ENCODE measurements at places on chromosomes 1 and 21.

- no peak for DNase-seq
Observed at GRCh38 chr21:44900559-44901251, 20.0 kb downstream of the ITGB2 start.

DNA sequence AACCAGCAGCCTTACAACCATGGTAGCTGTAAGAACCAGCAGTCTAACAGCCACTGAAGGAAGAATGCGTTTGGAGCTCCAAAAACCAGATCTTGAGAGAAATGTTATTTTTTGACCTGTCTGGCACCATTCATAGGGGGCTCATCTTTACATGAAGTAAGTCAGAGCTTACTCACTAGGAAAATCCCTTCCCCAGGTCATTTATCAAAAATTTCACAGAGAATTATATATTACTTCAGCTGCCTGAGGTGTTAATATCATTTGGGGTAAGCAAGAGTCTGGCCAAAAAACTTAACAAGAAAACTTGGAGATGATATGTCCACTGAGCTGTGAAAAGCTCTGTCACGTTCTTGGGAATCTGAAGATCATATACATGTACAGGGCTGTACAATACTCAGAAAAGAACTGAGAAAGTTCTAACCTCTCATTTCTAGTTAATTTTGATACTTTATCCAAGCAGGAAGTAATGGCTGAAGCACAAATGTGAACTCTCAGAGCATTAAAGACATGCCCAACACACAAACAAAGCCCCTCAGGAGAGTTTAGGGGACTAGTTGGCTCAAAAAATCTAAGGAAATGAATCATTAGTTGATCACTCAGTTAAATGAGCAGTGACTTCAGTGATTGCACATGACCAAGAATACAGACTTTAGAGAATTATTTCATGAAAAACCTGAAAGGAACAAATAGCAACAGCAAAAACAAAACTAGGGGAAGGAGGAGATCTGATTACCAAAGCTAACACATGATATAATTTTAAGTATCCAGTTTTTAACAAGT lies 681.1 kb downstream of the LTN1 start:
- no peak for DNase-seq

DNA sequence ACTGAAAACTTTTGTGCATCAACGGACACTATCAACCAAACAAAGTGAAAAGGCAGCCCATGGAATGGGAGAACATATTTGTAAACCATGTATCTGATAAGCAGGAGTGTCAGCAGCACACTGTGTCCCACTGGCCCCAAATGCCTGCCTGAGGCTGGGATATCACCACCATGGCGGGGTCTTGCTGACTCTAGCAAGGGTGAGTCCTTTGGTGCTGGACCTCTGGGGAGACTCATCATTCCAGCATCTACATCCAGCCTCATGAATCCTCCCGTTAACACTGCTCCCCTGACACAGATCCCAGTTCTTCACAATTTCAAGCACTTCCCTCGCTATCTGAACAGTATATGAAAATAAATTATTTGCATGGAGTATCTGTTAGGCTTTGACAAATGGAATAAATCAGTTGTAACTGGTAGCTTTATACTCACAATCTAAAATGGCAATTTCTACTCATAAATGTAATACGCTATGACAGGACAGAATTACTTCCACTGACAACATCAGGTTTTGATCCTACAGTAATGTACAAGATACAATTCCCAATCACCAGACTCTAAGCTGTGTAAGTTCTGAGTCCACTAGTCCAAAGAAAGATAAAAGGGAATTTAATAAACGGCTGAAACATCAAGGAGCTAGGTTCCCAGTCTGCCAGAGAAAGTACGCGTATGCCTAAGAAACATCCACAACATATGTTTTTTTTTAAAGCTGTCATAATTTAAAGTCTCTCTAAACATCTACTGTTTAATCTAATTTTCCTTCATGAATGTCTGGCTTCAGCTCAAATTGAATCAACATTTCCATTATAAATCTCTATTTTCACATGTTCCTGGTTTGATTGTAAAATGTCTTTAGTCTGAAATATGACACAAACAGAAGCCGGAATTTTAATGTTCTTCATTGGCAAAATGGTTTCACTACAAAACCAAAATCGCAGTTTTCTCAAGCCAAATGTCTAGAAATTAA lies 95.1 kb downstream of the SIPA1L2 start:
- no peak for DNase-seq

GRCh38 chr1:93471284-93471683 lies 23.4 kb downstream of the FNBP1L start:
- no peak for DNase-seq

GRCh38 chr21:44539046-44539445 lies 949 bp downstream of the KRTAP10-1 start:
- no peak for DNase-seq

GRCh38 chr1:160095382-160096105 lies 2.9 kb downstream of the IGSF8 start:
- DNase-seq = no peak

GRCh38 chr1:182181167-182181572 lies 119.7 kb upstream of the ZNF648 start:
- DNase-seq = no peak

DNA sequence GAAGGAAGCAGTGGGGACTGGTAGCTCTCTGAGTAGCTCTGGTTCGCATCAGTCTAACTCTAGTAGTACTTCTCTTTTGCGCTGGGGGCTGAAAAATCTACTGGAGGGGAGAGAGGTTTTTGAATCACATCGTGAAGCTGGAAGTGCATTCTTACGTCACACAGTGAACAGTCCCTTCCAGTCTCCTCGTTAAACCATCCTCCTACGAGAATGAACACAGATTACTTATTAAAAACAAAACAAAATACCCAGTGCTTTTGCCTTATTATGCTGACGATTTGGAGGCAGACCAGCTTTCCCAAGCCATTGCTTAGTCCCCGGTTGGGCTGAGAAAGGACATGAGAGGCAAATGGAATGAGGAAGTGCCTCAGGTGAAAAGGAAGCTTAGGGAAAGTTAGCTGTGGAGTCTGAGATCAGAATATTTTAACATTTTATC lies 16.1 kb downstream of the HUNK start:
- no peak for DNase-seq

- DNase-seq = no peak
Observed at GRCh38 chr1:177328251-177328650, 157.5 kb downstream of the BRINP2 start.

DNA sequence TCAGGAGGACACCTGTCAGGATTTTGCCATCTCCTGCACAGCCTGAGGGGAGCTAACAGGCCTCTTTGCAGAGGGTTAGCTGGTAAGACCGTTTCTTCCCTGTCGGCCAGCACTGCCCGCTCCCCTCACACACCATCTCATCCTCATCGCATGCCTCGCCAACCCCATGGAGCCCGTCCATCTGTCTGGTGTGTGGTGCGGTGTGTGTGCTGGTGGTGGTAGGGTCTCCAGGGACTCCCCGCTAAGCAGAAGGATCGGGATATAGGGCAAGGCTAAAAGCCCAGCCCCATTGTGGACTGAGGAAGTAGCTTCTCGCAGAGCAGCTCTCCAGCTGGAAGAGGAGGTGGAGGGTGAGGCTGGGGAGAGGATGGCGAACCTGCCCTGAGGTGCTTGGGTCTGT lies 6.8 kb upstream of the SFN start:
- DNase-seq = no peak

- peak; percentile 35 for DNase-seq
Observed at GRCh38 chr1:8687039-8687438, 130.4 kb downstream of the RERE start.

DNA sequence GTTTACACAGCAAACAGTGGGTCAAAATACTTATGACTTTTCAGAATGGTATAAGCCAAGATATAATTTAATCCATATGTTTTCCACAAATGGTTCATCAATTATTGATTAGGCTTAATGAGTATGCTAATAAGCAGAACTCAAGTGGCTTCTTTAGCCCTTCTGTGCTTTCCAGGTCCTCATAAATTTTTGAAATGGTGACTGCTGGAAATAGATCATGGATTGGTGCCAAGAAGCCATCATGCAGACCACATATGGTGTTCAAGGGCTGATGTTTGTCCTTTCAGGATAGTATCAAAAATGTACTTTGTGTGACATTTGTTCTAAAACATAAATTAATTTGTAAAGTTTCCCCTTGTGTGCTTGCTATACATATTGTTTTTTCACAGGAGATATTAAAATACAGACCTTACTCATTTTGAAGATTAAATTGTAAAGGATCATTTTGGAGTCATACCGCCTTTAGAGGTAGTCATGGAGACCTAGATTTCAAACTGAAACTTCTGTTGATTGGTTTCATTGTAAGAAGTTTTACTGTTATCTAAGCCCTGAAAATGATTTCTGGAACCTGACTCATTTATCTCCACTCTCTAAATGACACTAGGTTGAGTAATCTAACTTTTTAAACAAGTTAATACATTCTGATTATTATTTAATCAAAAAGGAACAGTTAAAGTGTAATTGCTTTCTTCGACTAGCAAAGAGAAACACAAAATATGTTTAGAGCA lies 507.9 kb downstream of the PLA2G4A start:
- DNase-seq = no peak

DNA sequence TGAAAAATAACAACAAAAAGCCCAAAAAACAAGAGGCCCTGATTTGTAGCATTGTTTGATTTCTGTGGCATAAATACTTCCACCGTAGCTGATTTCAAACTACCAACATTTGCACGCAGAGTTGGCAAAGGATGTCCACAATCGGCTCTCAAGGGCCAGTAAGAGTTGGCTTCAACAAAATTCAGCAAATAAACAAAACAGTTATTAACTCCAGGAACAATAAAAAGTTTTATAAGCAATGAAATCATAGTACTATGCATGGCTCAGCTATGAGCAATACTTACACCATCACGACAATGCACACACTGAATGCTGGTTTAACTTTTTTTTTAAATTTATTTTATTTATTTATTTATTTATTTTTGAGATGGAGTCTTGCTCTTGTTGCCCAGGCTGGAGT lies 8.7 kb upstream of the COX20 start:
- DNase-seq = no peak

DNA sequence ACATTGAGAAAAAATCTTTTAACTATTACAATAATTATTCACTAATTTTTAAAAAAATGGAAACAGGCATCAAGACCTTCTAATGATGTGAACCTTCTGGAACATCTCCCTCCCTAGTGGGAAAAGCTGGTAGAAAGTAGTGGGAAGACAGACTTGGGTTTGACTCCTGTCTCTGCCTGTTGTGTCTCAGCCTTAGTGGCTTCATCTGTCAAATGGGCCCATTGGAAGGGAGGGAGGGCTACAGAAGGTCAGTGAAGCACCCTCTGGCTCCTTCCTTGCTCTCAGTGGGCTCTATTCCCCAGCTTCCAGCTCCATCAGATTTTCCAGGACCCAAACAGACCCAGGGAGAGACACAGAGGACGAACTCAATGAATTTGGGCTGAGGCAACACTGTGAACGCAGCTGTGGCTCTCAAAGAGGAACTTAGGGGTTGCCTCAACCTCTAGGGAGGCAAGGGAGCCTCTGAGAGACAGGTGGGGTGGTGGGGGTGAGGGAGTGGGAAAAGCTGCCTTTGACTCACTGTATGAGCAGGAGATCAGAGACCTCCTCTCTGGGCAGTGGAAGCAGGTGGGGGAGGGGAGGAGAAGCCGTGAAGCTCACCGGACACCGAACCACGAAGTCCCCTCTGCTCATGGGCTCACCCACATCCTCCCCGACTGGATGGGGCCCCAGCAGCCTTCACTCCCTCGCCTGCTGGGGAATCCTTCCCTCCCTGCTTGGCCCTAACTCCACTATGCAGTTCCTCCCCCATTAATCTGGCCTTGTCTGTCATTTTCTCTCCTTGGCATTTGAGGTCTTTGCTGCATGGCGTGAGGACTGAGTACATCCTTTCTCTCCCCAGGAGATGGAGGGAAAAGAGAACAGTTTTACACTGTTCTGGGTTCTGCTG lies 4.5 kb downstream of the CNR2 start:
- peak; percentile 63 for DNase-seq

DNA sequence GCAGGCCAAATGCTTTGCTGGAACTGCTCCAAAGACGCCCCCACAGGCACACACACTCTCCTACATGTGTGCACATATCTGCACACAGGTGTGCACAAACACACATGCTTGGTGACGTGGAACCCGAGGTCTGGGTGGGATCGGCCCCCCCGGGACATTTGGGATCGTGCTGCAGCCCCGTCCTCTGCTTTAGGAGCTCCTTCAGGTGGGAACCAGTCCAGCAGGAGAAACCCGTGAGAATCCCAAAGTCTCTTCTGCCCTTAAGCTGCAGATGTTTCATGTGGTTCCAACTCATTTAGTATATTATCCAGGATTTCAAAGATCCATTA lies 38.6 kb downstream of the UBE2G2 start:
- DNase-seq = no peak

- no peak for DNase-seq
Observed at GRCh38 chr1:19909392-19909791, 14.0 kb downstream of the PLA2G2E start.

DNA sequence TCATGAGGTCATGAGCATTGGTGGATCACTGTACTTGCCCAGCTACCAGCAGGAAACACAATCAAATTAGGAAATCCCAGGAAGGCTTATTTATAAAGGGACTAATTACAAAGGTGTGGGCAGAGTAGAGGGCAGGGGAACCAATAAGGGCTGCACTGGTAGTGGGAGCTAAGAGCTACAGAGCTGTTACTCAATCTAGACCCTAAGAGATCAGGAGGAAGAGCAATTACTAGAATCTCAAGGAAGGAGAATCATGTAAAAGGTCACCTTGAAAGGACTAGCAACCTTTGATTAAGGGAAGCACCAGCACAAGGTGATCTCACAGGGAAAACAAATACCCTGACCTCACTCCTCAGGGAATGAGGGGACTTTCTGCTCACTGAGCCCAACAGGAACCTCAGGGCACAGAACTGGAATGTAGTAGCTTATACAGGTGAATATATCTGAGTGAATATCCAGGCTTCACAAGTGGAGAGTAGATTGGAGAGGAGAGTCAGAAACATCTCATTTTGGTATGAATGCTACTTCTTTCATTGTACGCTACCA lies 66.8 kb downstream of the SAMSN1 start:
- no peak for DNase-seq
